ENCODE measurements at places on chromosomes 1 and 21. TPM values are rescaled to one million over a fixed set of nuclear protein-coding genes. Genes with fewer than 3 reads are reported as not detected.

The GBP6 gene
- polyA plus RNA-seq = 0.07 TPM

The PLCH2 gene
- 0.50 TPM for polyA plus RNA-seq

The FAM177B gene
- not detected for polyA plus RNA-seq

The TNFRSF25 gene
- polyA plus RNA-seq = 4.6 TPM

The IL23R gene
- polyA plus RNA-seq = not detected

The DEPDC1 gene
- 17.5 TPM for polyA plus RNA-seq

The CC2D1B gene
- 24.3 TPM for polyA plus RNA-seq

The LCE1B gene
- polyA plus RNA-seq = not detected

DNA sequence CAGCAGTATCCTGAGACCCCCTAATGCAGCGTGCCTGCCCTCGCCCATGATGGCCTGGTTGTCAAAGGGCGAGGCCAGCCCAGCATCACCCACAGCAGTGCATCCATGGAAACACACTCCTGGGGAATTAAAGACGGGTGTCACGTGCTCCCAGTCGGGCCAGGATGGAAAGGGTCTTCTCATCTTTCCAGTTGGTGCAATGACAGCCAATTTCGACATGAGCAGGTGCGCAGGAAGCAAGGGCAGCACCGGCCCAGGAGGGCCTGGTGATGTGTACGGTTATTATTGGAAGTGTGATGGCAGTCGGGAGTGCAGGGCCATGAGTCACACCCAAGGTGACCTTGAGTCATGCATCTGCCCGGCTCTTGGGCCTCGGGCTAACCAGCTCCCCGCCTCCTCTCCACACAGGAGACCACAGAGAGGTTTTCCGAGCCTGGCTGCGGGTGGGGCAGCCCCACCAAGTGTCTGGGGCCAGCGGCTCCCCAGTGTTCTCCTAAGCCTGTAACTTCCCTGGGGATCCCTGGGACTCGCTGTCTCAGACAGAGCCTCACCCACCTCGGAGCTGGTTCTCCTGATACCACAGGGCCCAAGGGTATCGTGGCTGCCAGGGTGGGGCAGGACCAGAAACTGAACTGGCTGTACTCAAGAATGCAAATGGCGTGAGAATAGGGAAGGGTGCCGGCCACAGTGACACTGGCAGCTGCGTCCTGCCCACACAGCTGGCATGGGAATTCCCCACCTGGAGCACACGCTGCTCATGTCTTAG lies 119.8 kb downstream of the SIK1 start:
- DNase-seq = no peak

GRCh38 chr1:11691928-11692711 lies 610 bp downstream of the DRAXIN start:
- no peak for DNase-seq

DNA sequence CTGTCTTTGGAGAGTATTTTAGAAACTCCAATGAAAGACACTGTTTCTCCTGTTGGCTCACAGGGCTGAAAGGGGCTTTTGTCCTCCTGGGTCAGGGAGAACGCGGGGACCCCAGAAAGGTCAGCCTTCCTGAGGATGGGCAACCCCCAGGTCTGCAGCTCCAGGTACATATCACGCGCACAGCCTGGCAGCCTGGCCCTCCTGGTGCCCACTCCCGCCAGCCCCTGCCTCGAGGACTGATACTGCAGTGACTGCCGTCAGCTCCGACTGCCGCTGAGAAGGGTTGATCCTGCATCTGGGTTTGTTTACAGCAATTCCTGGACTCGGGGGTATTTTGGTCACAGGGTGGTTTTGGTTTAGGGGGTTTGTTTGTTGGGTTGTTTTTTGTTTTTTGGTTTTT lies 58.5 kb downstream of the LACTBL1 start:
- no peak for DNase-seq

DNA sequence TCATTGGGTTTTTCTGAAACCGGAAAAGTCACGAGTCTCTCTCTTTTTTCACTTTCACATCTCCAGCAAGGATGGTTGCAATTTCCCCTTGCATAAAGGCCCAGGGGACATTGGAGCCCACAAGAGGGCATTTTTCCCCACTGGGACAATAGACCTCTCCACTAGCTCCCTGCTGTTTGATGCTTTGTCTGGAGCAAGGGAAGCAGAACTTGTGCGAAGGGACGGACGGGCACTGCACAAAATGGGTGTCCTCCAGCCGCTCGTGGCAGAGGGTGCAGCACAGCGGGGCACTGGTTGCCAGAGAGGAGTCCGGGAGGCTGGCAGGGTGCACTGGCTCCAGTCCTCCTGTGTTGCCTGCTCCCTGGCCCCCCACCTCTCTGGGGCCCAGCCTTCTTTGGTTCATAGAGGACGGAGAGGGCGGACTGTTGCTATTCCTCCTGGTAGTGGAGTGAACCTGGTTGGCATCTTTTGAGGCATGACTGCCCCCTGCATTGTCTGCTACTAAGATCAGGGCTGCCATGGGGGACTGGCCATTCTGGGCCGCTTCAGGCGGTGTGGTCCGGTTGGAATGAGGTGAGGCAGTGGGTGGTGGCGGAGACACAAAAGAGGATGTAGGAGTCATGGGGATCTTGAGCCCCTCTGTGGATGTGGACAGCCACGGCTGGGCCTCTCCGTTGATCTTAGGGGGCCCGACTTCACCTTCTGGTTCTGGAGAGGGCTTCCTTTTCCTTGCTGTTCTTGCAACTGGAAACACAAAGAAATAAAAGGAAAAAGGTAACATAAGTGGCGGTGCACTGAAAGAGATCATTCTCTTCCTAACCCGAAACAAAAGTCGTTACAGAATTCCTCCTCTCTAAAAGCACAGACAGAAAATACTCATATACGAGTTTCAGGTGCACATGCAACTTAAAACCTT lies 2.6 kb downstream of the IRF2BP2 start:
- peak; percentile 23 for DNase-seq

GRCh38 chr1:209513226-209513625 lies 70.3 kb upstream of the CAMK1G start:
- DNase-seq = no peak

GRCh38 chr21:29085106-29085752 lies 11.8 kb upstream of the CCT8 start:
- DNase-seq = no peak

GRCh38 chr1:116852367-116852766 lies 57.3 kb upstream of the PTGFRN start:
- no peak for DNase-seq

- DNase-seq = no peak
These were observed 286.1 kb downstream of the KIF26B start for GRCh38 chr1:245440922-245441321.

DNA sequence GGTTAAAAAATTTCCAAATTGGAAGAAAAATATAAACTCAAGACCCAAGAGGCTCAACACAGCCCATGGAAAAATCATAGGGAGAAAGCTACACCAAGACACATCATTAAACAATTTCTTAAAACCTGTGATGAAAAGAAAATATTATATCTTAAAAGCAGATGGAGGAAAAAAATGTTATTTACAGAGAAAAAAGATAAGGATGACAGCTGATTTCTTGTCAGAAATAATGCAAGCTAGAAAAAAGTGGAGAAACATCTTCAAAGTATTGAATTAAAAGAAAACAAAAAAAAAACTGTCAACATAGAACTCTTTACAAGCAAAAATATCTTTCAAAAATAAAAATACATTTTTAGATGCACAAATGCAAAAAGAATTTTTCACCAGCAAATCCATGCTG lies 930.5 kb downstream of the ADGRL2 start:
- DNase-seq = no peak

- DNase-seq = no peak
These were observed 132.9 kb downstream of the LRRIQ3 start for GRCh38 chr1:74065081-74065480.

DNA sequence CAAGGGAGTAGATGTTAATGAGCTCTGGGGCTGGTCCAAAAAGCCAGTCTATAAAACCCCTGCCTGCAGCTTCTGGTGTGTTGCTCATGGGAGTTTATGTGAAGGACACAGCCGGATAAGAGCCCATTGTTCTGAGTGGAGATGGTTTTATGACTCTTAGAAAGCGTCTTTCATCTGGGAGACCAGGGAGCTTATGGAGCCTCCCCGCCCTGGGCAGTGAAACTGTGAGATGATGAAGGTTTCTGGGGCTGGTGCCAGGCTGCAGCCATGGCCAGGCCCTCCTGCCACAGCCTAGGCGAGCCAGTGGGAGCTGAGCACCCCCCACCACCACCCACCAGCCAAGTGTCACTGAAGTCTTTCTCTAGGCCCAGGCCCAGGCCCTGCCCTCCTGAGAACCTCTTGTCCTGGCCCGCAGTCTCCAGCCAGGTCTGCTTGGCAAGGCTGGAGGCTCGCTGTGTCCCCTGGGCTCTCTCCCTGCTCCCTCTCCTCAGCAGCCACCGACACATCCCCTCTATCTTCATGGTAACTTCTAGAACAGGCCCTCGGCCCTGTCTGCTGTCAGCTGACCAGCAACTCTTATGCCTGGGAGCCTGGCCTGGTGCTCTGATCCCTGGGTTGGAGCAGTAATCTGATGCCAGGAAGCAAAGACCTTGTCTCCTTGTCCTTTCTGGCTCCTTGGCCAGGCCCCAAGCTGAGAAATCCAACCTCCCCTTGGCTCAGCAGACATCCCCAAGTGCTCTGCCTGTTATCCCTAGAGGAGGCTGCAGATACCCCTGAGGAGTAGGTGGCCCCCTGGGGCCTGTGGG lies 7.6 kb upstream of the ARHGEF10L start:
- no peak for DNase-seq

GRCh38 chr1:98019747-98020146 lies 98.9 kb upstream of the DPYD start:
- no peak for DNase-seq

- no peak for DNase-seq
These were observed 625.6 kb downstream of the PTPRU start for GRCh38 chr1:29861922-29862321.

- DNase-seq = no peak
These were observed 25.6 kb upstream of the IER5 start for GRCh38 chr1:181062836-181063428.

GRCh38 chr1:17966341-17966740 lies 141.3 kb upstream of the IGSF21 start:
- DNase-seq = no peak

DNA sequence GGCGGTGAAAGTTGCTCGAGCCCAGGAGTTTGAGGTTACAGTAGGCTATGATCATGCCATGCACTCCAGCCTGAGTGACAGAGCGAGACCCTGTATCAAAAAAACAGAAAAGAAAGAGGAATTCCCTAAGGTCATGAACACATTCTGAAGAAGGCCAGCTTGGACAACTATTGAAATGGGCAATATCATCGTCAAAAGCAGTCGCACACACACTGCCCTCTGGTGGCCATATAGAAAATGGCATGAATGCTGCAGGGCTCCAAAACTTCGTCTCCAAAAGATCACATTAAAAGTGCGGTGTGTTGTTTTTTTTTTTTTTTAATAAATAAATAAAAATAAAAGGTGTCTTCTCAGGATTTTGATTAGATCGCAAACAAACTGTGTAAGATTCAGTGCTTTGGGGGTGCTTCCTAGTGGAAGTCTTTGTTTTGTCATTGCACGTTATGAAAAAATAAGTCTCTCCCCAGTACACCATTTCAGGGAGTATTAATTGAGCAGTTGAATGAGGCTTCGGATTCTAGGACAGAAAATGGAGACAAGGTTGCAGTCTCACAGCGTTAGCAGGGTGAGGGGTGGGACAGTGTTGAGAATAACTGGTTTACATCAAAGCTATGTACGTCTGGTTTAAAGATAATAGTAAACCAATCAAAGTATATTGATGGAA lies 87.5 kb upstream of the FMN2 start:
- no peak for DNase-seq

- DNase-seq = peak; percentile 94
These were observed 14.3 kb upstream of the SKI start for GRCh38 chr1:2213576-2214505.

GRCh38 chr1:37177230-37177864 lies 143.0 kb upstream of the GRIK3 start:
- DNase-seq = no peak

GRCh38 chr1:162772571-162773154 lies 17.8 kb upstream of the HSD17B7 start:
- DNase-seq = no peak

DNA sequence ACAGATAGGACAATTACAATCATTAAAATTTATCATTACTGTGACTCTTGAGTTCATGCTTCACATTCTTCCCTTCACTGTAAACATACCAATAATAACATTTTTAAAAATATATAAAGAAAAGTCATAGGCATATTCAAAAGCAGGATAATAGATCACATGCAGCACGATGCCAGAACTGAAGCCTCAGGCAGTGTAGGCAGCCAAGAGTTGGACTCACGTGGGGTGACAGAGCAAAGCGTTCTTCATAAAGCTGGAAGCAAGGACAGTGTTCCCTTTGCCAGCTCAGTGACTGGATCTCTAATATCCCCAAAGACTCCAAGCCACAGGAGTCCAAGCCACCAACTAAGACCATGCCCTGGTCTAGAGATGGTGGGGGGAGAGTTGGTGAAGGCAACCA lies 77.7 kb downstream of the ODF2L start:
- no peak for DNase-seq

DNA sequence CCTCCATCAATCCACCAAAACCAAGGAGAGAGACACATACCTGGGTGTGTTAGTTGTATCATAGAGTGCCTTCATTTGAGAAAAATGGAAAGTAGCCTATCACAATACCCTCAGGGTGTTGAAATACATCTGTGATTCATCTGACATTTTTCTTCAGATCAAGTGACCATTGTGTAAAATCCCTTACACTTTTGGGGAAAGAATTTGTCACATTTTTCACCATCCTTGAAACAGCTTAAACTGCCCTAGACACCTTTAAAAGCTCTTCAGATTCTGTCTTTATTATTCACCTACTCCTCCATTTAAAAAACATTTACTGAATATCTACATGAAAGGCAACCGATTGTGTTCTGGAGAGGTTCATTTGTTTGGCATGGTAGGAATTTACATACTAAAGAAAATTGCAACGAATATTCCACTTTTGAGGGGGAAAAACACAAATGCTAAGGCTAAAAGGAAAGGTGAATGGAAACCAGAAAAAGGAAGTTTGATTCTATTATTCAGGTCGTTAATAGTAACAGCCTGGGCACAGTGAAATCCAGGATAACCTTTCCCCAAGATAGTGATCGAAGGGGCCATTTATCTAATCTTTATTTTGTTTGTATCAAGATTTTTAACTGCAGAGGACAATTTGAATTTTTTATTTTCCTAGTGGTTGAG lies 70.4 kb upstream of the SAMSN1 start:
- DNase-seq = no peak

DNA sequence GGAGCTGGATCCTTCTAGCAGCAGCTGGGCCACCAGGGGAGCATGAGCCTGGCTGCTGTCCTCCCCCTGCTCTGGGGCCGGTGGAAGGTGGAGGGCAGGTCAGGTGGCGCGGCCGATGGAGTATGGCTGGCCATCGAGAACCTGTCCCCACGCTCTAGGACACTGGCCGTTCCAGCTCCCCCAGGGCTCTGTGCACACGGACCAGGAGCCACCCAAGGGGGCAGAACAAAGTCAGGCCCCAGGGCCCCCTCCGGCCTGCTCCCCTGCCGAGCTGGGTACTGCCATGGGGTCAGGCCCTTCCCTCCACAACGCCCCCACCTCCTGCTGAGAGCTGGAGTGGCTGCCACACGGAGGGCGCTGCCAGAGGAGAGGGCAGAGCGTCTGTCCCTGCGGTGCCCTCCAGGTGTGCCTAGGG lies 4.5 kb upstream of the PLCH2 start:
- DNase-seq = no peak

DNA sequence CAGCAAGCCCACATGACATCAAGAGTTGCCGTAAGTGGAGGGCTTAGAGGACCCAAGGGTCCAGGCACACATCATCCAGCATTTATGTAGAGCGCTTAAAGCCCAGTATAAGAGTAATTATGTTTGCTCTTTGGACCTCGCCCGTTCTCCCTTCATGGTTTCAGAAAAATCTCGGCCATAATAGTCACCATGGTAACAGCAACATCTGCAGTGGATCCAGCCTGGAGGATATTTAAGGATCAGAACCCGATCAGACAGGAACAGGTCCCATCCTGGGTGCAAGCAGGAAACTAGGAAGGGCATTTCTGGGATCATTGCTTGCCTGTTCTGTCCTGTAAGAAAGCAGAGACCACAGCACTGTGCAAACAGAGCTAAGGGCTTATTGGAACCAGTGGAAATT lies 89.9 kb upstream of the KAZN start:
- no peak for DNase-seq

All from muscle of arm (tissue), 14 donors.